ENCODE measurements at places on chromosomes 16 and 17.
A peak's percentile ranks its signal among the peaks of the same experiment; 100 is the strongest.

DNA sequence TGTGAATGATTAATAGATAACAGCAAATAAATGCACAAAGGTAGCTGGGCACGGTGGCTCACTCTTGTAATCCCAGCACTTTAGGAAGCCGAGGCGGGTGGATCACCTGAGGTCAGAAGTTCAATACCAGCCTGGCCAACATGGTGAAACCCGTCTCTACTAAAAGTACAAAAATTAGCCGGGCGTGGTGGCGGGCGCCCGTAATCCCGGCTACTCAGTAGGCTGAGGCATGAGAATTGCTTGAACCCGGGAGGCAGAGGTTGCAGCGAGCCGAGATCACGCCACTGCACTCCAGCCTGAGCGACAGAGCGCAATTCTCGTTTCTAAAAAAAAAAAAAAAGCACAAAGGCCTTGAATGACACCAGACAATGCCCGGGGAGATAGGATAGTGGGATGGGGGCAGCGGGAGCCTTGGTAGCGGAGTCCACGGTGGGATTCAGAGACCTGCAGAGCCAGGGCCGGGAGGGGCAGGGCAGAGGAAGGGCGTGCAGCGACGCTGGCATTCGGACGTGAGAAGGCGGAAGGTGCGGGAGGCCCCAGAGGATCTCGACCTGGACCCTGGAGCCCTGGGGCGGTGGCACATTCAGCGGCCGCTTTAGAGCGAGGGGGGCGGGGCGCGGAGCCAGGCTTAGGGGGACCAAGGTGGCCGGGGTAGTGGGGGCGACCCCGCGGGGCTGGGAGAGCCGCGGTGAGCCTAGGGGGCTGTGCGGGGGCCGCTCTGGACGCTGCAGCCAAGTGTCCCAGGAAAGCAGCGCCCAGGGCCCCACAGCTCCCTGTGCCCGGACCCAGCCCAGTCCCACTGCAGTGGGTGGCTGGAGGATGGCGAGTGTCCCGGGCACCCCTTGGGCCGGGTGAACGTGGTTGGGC is 999 bp upstream of the FLYWCH2 start:
- peak; percentile 47 for DNase-seq

GRCh38 chr17:67435122-67435521 is 58.0 kb downstream of the PITPNC1 start:
- peak; percentile 45 for DNase-seq

- no peak for DNase-seq
Measured at GRCh38 chr16:61002479-61003204, 1033.6 kb downstream of the CDH8 start.

GRCh38 chr17:57256708-57257112 is 387 bp downstream of the MSI2 start:
- DNase-seq = peak; percentile 39

GRCh38 chr17:39757931-39758873 is 20.5 kb downstream of the GRB7 start:
- DNase-seq = peak; percentile 63

GRCh38 chr16:27973678-27974077 is 89.8 kb downstream of the GSG1L start:
- DNase-seq = no peak

- DNase-seq = no peak
Measured at GRCh38 chr17:29826114-29826692, 103.8 kb downstream of the SSH2 start.

DNA sequence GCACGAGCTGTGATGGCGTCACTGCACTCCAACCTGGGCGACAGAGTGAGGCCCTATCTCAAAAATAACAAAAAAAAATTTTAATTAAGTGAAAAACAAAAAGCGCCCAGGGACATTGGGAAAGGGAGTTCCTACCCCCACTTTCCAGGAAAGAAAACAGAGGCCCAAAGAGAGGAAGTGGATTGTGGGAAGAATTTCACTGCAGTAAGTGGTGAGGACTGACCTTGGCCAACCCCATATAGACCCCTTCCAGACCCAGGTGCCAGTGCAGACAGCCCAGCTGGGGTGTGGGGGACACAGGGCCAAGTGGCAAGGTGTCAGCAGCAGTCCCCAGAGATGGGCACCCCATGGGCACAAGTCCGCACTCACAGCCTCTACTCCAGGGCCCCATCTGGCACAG is 29.0 kb upstream of the KRT17 start:
- DNase-seq = no peak

GRCh38 chr17:49516180-49516579 is 21.1 kb downstream of the NGFR start:
- no peak for DNase-seq

DNA sequence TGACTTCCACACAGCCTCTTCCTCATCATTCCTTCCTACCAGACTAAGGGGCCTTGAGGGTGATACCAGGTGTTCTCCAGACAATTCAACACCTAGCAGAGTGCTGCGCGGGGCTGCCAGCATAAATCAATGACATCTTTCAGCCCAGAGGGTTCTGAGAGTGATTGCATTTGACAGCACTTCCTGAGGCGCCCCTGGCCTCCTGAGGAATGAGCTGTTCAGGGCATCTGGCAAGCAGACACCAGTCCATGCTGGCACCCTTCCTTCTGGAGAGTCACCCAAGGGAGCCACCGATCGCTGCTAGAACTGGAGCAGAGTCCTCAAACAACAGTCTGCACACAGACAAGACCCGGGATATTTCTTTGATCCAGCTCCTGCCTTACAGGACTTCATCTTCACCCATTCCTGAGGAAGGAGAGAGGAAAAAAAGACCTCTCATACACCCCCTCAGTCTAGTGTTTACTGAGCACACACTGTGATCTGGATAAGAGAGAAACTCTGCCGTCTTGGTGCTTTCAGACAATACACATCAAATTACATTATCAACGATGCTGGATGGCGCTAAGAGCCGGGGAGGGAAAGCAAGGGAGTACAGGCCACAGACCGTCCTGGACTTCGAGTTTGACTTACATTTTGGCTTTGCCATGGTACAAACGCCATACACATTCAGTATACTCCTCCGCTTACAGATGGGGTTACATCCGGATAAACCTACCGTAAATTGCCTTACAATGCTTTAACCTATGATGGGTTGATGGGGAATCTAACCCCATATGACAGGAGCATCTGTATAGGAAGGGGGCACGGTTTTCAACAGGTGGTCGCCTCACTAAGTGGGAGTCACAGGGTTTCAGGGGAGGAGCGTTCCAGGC is 23.0 kb downstream of the NPTX1 start:
- no peak for DNase-seq

DNA sequence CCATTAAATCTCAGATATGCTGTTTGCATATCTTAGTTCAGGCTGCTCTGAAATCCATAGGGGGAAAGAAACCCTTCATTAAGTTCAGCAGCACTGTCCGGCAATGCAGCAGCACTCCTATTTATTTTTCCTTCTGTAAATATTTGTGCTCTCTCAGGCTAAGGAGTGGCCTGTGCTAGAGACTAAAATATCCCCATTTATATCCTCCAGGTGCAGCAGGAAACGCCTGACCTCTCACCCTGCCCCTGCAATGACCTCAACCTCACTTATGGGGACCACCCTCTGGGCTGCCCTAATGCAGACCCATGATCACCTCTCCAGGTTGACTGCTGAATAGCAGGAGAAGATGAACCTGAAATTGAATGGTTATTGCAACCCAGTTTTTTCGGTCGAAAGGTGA is 165.0 kb upstream of the ELAC2 start:
- DNase-seq = no peak

- no peak for DNase-seq
Measured at GRCh38 chr16:55101026-55101425, 170.4 kb downstream of the IRX5 start.

DNA sequence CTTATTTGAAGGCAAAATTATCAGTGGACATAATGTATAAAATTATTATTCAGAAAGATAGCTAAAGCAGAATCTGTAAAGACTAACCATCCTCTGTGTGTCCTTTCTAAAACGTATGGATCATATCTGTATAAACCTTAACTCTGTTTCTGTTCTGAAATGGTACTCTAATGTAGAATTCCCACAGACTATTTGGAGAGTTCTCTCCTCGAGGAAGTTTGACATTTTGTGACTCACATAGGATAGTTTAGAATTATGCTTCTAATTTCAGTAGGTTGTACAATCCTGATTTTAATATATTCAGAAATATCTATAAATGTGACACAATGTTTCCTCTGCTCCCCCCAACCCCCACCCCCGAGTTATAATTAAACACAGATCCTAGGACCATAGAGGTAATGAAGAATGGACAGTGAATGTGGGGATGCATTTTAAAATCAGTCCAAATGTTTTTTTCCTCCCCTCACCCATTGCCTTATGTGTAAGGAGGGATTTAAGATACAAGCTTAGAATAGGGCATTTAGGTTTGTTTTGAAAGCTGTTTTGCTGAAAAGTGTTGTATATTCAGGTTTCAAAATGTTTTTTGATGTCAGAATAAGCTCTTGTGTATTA is 66.8 kb downstream of the BCAS3 start:
- no peak for DNase-seq

DNA sequence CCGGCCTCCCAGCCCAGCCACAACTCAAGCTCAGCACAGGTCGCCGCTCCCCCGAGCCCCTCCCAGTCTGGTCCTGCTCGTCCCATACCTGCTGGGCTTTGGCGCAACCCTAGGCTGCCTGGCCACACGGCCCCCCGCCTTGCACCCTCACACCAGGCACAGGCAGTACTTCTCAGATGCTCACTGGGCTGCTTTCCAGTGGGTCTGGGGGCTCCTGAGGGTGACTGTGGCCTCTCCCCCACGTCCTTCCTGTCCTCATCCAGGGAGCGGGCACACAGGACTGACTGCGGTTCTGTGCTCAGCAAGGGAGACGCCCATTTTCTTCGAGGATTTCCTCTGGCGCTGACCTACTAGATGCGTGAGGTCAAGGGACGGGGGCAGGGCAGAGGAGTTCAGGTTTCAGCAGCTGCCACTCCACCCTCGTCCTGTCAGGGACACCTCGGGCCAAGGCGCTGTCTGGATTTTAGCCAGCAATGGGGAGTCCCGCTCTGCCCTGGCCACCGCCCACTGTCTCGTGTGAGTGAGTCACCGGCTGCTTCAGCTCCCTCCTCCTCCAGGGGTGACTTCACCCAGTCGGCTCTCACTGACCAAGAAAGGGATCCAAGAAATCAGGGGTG is 115.8 kb downstream of the NPIPB11 start:
- DNase-seq = peak; percentile 51

- DNase-seq = no peak
Measured at GRCh38 chr17:35786941-35787432, 8.5 kb downstream of the MMP28 start.

DNA sequence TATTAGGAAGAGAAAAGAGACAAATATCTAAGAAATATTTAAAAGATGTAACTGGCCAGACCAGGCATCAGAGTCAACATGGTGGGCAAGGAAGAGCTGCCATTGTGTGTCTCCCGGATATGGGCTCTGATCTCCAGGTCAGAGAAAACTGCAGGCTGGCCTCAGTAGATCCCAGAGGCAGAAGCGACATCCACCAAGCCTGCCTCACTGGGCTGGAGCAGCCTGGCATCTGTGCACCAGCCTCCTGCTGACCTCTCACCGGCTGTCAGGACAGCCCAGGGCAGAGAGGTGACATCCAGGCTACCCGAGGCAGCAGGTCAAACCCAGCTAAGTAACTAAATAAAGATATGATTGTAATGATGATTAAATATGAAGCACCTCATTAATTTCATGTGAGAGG is 162.8 kb upstream of the TNRC6C start:
- no peak for DNase-seq

DNA sequence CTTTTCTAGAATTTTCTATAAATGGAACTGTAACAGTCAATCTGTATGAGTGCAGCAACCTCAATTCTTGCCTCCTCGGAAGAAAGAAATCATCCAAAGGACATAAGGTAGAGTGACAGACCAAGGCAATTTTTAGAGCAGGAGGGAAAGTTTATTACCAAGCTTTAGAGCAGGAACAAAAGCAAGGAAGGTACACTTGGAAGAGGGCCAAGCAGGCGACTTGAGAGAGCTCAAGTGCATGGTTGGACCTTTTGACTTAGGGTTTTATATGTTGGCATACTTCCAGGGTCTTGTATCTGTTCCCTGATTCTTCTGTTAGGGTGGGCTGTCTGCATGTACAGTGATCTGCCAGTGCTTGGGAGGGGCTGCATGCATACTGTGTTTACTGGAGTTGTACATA is 50.3 kb downstream of the SCNN1G start:
- no peak for DNase-seq

GRCh38 chr17:65539630-65540266 is 21.7 kb downstream of the AXIN2 start:
- no peak for DNase-seq

Data from stimulated activated naive CD4-positive, alpha-beta T cell treated with Interleukin-2 at 50 U/mL for 16 hours (primary cell).